Activated CD8-positive, alpha-beta memory T cell treated with anti-CD3 and anti-CD28 coated beads, Interleukin-2, amount 10 ng/mL, durations not matched to agents 7 days and 5 days (primary cell): ENCODE measurements at places on chromosomes 5 and 9. TPM values are rescaled to one million over a fixed set of nuclear protein-coding genes. Genes with fewer than 3 reads are reported as not detected.

Gene ANGPTL2
- total RNA-seq: not detected

Gene CYLC2
- not detected for total RNA-seq

Gene DND1
- total RNA-seq: 2.8 TPM

Gene SLC25A2
- 1.1 TPM for total RNA-seq

Gene JADE2
- 98.4 TPM for total RNA-seq

Gene IFNA4
- total RNA-seq: not detected

Gene CFAP90
- not detected for total RNA-seq

Gene PRELID2
- 2.3 TPM for total RNA-seq

Gene ALG2
- 20.2 TPM for total RNA-seq

Gene SLC23A1
- total RNA-seq: 1.9 TPM

Gene ANKRD55
- 0.26 TPM for total RNA-seq

Gene TTC23L
- total RNA-seq: not detected

Gene FCN1
- not detected for total RNA-seq

Gene OBP2B
- not detected for total RNA-seq

Gene PCDHA8
- total RNA-seq: not detected

Gene GLRA1
- total RNA-seq: not detected

Gene LRRC14B
- total RNA-seq: not detected

Gene NRARP
- total RNA-seq: 1.6 TPM

Gene OLFML2A
- not detected for total RNA-seq

Gene MUSK
- total RNA-seq: not detected

Gene ESM1
- total RNA-seq: 0.38 TPM

Gene SGCD
- not detected for total RNA-seq

Gene HRCT1
- not detected for total RNA-seq

Gene ARHGEF37
- 1.1 TPM for total RNA-seq

Gene ARL14EPL
- total RNA-seq: 0.12 TPM

Gene KIF2A
- total RNA-seq: 194 TPM

Gene BAAT
- not detected for total RNA-seq
